ENCODE measurements at places on chromosomes 1 and 21.
A peak's percentile ranks its signal among the peaks of the same experiment; 100 is the strongest.

GRCh38 chr1:68232289-68233148 is at the start of gene WLS:
Gene WLS, minus strand, starts transcription at chr1:68232523. Its CDS starts 224 bp downstream, at chr1:68232299.
- DNase-seq: peak; percentile 84

DNA sequence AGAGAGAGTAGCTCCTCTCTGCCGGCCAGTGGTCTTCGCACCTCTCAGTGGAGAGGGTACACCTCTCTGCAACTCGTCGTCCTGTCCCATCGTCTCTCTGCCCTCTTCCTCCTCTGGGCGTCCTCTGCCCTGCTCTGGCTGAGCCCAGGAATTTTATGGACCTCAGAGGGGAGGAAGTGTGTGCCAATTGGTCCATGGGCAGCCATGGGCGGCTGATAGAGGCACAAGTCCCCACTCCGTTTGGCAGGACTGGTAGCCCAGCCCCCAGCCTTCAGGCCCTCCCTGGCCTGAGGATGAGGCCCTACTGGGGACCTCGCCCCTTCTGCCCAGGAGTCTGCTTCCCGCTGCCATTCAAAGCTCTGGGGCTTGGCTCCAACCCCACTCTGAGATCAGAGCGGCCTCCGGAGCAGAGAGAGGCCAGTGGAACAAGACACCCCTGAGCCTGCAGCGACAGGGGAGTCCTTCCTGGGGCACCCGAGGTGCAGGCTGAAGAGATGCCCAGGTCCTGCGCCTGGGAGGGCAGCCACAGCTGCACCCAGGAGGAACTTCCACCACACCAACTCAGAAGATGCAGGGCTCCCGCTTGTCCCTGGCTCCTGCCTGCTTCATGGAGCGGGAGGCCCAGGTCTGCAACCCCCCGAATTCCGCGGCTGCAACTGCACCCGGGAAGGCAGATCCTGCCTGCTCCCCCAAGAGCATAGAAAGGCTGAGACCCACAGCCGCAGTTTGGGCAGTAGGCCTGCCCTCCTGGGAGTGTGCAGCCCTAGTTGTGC is 659.9 kb downstream of the KCNT2 start:
- no peak for DNase-seq

DNA sequence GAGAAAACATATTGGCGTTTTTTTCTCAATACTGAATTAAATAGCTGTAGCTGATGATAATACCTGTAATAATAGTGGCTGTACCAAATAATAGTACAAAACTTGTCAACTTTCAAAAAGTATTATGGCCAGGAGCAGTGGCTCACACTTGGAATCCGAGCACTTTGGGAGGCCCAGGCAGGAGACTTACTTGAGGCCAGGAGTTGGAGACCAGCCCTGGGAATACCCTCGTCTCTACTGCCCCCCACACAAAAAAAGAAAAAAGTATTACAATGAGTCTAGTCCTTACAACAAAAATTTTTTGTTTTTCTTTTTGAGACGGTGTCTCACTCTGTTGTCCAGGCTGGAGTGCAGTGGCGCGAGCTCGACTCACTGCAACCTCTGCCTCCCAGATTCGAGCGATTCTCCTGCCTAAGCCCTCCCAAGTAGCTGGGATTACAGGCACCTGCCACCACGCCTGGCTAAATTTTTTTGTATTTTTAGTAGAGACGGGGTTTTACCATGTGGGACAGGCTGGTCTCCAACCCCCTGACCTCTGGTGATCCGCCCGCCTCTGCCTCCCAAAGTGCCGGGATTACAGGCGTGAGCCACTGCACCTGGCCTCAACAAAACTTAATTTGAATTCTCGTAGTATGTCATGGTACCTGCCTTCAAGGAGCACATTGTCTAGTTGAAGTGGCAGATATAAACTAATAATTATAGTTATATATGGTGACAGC is 1.4 kb downstream of the RBBP4 start:
- DNase-seq: no peak

- DNase-seq: no peak
These were observed 62.3 kb upstream of the ARTN start for GRCh38 chr1:43871181-43871910.

DNA sequence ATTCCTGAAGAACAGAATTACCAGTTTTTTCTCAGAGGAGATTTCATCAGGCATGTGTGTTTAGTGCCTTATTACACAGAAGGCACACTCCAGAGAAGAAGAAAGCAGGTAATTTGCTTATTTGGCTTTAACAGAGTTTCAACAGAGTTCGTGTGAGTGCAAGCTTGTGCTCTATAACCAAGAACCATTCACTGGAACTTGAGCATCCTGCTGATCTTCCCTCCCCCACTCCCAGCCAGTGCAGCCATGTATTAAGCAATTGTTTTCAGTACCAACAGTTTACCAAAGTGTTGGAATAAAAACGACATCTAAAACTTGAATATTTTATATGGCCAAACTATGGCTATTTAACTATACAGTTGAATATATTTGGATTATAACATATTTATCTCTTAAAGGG is 4.3 kb downstream of the MGST3 start:
- no peak for DNase-seq

GRCh38 chr1:36922071-36922470 is 112.2 kb downstream of the GRIK3 start:
- DNase-seq: no peak

GRCh38 chr21:45296638-45297037 is 8.9 kb upstream of the POFUT2 start:
- no peak for DNase-seq

Measured in urothelium cell line (cell line).